Stimulated activated CD8-positive, alpha-beta memory T cell treated with anti-CD3 and anti-CD28 coated beads, Interleukin-15, amount 100 ng/mL, for 4 hours (primary cell): ENCODE measurements at places on chromosomes 1 and 21.

DNA sequence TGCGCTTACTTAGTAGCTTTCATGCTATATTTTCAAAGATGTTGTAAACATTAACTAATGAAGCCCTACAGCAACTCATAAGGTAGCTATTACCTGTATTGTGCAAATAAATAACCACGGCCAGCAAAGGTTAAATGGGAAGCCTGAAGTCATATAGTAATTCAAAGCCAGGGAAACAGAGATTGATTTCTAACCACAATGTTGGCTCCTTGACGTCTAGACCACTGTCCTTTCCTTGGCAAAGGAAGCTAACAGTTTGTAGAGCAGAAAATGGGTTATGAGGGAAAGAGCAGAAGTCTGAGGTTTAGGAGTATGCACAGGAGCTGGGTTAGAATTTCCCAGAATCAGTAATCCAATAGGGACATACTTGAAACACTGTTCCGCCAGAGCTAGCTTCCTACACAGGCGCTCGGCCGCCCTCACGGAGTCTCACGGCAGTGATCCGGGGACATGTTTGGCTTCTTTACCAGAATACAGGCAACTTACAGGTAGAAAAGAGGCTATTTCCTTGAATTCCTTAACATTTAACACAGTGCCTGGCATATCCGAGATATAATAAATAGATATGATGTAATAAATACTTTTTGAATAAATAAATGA lies 298.8 kb upstream of the LYPLAL1 start:
- DNase-seq: no peak

DNA sequence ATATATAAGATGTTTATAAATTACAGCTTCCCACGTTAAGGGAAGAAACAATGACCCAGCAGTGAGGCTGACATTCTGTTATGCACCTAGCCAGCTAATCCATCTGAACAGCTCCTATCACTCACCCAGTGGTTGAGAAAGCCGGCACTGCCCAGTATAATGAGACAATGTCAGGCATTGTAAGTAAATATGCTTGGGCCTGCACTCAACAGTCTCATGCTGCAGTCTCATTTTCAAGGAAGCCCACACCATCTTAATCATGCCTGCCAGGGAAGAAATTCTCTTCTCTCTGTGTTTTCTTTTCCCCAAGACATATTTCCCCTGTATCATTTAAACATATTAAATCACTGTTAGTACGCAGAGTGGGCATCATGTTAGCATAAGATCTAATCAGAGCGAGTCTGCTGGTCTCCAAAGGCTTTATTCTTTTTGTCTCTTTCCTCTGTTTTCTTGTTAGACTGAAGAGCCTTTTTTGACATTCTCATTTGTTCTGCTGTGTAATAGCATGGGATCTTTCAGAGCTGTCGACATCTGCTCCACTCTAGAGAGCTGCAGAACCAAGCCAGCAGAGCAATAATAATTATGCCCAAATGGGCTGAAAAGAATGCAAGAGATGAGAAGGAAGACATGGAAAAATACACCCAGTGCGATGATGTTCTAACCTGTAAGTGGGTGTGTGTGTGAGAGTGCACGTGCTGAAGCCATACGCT lies 67.6 kb upstream of the SLC22A15 start:
- no peak for DNase-seq

DNA sequence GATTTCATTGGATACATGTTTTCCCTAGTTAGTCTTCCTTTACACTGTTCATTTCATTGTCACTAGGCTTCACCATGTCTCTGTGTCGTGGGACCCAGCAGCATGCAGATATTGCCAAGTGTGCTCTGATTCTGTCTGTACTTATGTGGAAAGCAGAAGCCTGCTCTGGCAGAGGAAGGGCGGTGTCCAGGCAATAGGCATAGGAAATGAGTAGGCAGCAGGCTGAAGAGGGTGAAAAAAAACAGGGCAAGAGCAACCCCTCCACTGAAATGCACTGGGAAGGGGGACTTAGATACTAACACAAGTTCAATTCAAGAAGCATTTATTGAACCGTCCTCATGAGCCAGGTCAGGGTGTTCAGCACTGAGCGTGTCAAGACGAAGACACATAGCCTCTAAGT lies 85.2 kb upstream of the VAV3 start:
- no peak for DNase-seq

DNA sequence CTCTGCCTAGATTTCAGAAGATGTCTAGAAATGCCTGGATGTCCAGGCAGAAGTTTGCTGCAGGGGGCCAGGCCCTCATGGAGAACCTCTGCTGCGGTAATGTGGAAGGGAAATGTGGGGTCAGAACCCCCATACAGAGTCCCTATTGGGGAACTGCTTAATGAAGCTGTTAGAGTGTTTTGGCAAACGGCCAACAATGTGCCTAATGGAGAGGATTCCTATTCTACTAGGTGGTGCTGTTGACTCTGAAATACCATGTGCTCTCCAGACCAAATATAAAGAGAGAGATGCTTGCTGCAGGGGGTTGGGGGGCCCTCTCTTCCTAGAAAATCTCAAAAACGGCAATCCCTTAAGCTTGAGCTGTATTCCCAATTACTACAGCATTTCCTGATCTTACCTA lies 57.1 kb upstream of the DR1 start:
- DNase-seq: no peak

- no peak for DNase-seq
These were observed 31.8 kb downstream of the AHDC1 start for GRCh38 chr1:27572019-27572678.

DNA sequence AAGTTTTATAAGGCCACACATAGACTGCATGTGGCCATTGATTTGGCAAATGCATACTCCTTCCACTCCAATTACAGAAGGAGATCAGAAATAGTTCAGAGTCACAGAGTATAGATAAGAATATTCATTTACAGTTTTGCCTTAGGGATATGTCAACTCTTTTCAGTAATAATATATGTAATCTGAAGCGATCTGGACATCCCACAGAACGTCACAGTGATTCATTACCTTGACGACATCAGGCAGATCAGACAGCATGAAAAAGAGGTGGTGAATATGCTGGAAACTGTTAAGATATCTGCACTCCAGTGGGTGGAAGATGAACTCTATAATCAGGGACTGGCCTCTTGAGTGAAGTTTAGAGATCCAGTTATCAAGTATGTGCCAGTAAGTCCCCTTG lies 240.4 kb downstream of the DPYD start:
- no peak for DNase-seq

- no peak for DNase-seq
These were observed 45.4 kb downstream of the YARS1 start for GRCh38 chr1:32771561-32772280.

DNA sequence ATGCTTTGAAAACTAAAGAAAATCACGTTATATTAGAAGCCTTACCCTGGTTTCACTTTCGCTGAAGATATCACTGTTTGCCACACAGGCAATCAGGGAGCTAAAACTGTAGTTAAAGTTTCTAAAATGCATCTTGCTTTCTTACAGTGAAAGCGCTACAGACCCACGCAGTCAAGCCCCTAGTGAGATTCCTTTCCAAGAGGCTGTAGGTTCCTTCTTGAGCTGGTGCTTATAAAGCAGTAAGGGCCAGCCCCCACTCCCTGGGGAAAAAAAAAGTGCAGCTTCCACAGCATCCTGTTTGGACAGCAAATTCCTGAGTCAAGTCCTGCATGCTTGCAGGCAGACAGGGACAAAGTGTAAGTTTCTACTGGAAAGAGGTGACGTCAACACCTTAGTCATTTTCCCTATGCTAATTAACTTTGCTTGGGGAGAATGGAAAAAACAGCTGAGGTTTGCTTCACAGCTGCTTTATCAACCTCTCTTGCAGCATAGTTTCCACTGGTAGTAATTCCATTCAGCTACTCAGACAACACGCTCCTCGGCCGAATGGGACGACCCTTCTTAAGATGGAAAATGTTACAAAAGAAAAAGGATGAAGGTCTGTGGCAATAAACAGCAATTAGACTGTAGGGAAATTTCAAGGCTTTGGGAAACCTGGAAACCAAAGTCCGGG lies 14.7 kb upstream of the KCNE1 start:
- DNase-seq: no peak

- no peak for DNase-seq
These were observed 9.9 kb downstream of the HCRTR1 start for GRCh38 chr1:31627301-31627929.

DNA sequence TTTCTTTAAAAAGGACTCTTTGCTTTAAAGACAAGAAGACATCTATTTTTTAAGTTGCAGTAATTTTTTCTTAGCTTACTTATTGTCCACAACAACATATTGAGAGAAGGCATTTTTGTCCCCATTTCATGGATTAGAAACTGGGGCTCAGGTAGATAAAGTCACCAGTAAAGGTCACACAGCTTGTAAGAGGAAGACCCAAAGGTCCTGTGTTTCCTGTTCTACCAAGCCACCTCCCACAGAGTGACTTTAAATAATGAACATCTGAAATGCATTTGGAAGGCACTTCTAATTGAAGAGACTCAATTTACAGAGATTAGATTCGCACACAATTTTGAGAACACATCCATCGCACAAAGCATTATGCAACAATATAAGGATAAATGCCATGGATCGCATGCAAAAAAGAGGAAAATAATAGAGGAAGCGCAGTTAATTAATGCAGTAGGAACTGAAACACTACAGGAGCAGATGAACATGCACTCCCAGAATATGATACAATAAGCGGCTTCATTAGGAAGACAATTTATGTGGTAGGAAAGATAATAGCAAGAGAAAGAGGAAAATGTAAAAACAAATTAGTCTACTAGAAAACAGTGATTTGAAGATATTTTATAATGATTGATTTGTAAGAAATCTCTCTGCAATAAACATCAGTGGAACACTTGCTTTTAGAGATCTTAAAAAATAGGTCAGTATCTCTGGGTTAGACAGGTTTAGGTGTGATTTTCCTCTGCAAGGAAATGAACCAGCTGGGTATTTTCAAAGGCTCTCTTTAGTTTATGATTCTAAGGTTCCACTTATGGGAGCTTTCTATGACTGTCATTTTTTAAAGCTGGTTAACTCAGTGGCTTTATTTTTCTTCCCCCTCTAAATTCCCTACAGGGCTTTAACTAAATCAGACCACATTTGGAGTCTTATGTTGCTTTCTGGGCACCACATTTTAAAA lies 27.1 kb upstream of the CD2 start:
- DNase-seq: no peak

DNA sequence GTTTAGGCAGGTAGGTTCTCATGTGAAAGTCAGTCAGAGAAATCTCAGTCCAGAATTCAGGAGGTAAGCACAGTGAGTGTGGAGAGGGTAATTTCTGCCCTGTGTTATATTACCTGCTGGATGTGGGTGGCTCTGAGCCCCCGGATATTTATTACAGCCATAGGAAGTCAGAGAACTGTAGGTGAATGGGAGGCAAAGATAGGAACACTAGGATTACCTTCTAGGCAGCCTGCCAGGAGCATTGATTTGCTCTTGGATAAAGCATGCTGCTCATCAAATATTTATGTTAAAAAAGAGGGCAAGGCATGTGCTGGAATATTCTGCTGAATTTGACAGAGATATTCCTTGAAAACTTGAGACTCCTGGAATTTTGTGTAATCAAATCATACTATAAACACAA lies 8.5 kb downstream of the GNG12 start:
- DNase-seq: no peak

DNA sequence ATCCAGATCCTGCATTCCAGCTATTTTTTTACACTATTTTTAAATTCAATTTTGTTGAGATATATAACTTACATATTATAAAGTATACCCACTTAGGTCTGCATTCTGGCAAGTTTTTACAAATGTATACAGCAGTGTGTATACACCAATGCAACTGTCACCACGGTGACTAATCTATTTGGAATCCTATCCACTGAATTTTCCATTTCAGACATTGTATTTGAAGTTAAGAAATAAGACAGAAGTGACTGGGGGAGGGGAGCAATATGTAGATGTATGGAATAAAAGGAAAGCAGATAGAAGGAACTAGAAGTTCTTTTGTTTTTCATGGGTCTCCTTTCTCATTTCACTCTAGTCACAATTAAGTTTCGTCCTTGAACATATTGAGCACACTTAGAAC lies 431.5 kb upstream of the CHRM3 start:
- DNase-seq: no peak

DNA sequence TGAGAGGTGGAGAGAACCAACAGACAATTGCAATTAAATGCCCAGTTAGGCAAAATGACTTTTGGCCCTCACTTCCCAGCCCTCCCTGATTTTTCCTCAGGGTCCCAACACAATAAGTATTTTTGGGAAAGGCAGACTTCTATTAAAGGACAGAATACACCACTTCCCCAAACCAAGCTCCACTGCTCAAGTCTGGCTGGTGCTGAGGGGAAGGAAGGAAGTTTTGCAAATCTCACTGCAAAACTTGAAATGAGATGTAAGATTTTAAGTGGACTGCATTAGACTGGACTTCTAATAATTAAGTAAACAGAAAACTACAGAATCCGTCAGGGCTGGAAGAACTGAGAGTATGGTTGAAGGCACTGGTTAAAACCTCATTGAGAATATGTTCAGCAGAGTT lies 32.2 kb upstream of the CD1D start:
- no peak for DNase-seq

DNA sequence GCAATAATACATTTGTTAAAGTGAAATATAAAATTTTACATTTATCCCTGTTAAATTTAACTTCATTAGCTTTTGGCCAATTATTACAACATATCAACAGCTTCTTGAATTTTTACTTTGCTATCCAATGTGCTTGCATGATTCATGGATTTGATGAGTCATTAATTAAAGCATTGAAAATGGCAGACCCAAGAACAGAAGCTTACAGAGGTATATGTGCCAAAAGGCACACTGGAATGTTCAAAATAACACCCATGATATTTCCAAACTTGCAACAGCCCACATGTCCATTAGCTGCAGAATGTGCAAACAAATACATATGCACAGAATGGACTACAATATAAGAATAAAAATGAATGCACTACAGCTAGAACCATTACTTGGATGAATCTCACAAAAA lies 76.4 kb upstream of the MAN1A2 start:
- DNase-seq: no peak

DNA sequence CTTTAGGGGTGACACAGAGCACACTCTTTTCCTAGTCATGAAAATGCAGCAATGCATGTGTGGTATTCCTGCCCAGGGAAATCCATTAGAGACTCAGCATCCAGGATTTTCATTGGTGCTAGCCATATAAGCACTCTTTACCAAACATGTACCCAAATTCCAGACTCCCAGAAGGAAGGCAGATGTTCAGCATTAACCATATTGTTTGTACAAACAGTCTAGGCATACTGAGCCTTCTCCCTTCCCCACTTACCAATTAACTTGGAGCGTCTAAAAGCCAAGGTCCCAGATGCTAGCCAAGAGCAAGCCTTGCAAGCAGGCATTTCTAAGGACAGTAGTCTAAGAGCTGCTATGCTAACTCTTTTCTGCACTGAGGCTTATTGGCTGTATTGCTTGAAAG lies 27.9 kb downstream of the ZBED6 start:
- DNase-seq: no peak

DNA sequence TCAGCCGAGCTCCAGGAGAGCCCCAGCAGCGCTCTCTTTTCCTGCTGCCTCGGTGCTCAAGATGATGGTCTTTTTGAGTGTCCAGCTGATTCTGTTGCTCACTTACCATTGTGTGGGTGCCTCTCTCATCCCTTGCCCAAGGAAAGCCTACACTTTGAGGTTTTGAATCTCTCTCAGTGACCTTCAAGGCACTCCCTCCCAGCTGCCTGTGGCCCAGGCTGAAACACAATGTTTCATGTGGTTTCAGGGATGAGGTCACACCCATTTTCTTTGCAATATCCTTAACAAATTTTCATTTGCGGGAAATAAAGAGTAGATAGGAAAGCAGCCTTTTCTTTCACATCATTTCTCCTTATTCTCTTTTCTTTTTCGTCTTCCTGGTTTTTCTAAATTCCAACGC lies 12.6 kb upstream of the MRPS14 start:
- no peak for DNase-seq
